NCI-H187 (cell line): ENCODE measurements at places on chromosomes 11 and 22.

DNA sequence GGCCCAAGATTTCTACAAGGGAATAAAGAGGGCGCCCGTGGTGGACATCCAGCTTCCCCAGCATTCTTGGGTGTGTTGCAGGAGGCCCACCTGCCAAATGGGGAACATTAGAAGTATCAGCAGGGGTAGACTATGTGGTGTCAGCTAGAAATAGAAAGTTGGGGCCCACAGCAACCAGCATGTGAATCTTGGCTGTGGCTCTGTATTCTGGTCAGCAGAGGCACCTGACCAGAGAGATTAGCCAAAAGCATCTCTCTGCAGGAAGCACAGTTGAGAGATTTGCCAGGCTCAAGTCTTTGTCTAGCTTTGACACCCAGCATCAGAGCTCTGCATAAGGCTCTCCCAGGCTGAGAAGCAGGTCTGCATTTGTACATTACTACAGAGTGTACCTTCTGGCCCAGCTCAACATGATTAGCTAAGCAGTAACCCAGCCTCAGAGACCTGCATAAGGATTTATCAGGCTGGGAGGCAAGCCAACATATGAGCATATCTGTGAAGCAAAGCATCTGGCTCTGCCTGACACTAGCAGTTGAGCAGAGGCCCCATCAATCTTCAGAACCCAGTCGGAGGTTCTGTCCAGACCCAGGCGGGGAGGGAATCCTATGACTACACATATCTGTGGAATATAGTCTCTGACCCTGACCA lies 79.9 kb downstream of the MS4A13 start:
- DNase-seq: no peak

GRCh38 chr11:123085497-123085896 lies 23.6 kb upstream of the HSPA8 start:
- DNase-seq: no peak

DNA sequence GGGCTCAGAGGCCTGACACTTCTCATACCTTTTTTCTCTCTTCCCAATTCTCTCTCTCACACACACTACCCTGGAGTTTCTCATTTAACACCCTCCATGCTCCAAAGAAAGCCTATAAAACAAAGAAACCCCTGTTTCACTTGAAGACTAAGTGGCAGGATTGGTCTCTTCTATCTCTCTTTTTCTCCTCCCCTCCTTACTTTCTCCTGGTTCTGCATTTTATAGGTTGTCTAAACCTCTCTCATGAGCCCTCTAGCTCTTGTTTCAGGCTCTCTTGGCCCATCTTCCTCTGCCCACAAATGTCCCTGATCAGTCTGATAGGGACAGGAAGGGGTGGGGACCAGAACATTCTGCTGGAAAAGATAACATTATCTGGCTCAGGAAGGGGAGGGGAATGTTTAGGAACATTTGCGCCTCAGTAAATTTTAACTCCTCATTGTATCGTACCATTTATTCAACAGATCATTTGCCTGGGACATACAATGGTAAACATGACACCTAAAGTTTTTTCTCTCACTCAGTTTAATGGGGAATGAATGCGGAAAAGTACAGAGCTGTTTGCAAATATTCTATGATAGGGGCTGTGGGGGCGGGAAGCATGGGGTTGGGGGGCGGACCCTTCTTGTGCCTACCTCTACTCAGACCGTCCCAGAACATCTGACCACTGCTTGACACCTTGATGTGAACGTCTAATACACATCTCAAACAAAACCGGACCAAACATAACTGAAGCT lies 10.8 kb downstream of the CRYBA4 start:
- no peak for DNase-seq

GRCh38 chr11:74636630-74637184 lies 44.3 kb downstream of the POLD3 start:
- DNase-seq: no peak

DNA sequence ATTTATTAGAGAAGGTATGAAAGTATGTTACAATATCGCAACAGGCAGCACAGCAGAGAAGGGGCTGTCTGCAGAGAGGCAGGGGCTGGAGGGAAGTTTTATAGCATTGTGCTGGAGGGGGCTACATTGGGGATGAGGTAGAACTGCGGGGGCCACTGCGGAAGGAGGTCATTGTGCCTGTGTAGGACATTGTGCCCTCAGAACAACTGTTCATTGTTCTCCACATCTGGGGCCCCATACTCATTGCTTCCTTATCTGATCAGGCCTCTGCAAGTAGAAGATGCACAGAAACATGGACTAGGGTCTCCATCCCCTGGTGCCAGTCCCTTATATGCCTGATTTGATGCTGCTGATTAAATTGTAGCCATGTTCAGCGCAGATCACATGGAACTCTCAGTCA lies 12.1 kb downstream of the NADSYN1 start:
- DNase-seq: no peak

GRCh38 chr22:32644252-32645100 lies 157.0 kb upstream of the TIMP3 start:
- no peak for DNase-seq

GRCh38 chr11:12196872-12197271 lies 86.5 kb downstream of the MICAL2 start:
- no peak for DNase-seq

DNA sequence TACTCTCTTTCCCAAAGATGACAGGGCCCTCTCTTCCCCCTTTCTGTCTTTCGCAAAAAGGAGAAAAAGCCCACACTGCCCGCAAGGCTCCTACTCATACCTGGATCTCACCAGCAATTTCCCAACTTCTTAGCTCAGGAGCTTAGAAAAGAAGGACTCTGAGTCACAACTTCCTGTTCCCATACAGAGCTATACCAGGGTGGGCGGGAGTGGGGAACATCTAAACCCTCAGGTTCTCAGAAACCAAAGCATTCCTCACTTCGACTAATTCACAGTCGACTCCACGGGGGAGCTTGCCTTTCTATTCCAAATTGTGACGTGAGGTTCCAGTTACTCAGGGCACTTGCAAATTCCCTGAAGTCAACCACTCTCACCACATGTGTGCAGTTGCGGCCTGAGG lies 61.9 kb downstream of the MTNR1B start:
- no peak for DNase-seq

DNA sequence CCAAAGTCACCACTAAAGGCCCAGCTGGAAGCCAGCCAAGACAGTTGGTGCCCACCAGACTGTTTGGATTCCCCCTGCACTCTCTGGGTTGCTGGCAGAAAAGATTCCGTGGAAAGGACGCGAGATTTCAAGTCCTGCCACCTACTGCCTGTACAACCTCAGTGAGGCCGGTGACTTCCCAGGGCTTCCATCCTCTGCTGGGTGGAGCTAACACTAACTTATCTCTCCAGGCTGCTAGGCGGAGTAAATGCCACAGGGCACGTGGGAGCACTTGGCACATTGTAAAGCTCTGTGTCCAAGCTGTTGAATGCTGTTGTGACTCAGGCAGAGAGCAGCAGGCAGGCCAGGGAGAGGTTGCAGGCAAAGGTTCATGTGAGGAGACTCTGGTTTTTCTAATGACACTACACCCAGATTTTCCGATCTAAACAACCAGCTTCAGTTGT lies 50.9 kb upstream of the CDON start:
- no peak for DNase-seq

DNA sequence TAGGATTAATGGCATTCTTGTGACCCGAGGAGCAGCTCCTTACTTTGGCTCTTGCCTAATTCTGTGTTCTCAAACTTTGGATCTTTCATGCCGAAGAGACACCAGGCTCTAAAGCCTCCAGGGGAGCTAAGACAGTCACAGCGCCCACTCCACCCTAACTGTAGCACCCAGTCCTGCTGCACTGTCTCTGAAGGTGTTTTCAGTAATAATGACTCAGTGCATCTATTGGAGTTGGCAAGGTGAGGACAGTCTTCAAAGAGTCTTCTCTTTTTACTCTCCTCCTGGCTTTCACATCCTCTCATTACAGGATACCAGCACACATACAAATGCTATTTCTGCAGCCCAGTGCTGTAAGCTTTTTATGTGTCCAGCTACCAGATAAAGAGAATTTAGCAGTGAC lies 69.4 kb downstream of the PPFIBP2 start:
- DNase-seq: no peak

- DNase-seq: no peak
Measured at GRCh38 chr11:119210050-119210449, 3.9 kb downstream of the CBL start.
